Adrenal gland (tissue), 19 donors: ENCODE measurements at places on chromosomes 2 and 18. TPM values are rescaled to one million over a fixed set of nuclear protein-coding genes. Genes with fewer than 3 reads are reported as not detected.
A peak's percentile ranks its signal among the peaks of the same experiment; 100 is the strongest.

GRCh38 chr2:231665245-231666170, 42.8 kb upstream of the PTMA start:
- no peak for DNase-seq

PSTPIP2 gene
- total RNA-seq = 7.1 TPM

VRK2 gene
- total RNA-seq = 27.3 TPM

DNA sequence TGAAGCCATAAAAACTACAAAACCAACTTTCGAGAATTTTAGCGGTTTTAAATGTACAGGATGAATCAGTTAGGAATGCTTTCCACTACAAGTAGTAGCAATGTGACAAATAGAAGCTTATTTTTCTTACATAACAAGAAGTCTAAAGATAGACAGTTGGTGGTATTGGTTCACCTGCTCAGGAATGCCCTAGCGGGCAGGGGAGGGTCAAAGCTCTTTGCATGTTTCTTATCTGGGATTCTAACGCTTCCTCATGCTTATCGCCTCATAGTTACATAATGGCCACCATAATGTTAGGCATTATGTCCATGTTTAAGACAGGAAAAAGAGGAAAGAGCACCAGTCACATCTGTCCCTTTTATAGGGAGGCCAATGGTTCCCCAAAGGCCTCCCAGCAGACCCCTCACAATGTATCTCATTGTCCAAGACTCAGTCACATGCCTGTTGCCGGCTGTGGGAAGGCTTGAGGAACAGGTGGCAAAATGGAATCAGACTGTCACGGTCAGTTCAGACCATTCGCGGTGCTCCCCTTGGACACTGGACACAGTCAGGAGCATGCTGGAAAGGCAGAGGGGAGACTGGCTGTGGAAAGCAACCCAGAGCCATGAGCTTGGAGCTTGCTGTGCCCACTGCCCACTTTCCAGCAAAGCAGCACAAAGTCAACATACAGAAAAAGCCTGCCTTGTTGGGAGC, 69.4 kb upstream of the ODC1 start:
- DNase-seq = peak; percentile 1

DNA sequence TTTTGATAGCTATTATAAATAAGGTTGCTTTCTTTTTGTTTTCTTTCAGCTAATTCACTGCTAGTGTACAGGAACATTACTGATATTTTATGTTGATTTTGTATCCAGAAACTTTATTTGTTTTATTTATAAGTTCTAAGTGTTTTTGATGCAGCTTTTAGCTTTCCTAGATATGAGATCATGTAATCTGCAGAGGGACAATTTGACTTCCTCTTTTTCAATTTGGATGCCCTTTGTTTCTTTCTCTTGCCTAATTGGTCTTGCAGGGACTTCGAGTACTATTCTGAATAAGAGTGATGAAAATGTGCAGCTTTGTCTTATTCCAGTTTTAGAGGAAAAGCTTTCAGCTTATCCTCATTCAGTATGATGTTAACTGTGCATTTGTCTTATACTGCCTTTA, 643.4 kb upstream of the CDH2 start:
- no peak for DNase-seq

GRCh38 chr2:216179015-216179414, 69.9 kb downstream of the XRCC5 start:
- DNase-seq = no peak

- DNase-seq = no peak
Measured at GRCh38 chr18:76386886-76387285, 108.2 kb downstream of the ZNF516 start.

SLC38A11 gene
- 14.9 TPM for total RNA-seq

- DNase-seq = no peak
Measured at GRCh38 chr18:3472681-3473544, 22.9 kb downstream of the TGIF1 start.

C2orf80 gene
- total RNA-seq = not detected

- no peak for DNase-seq
Measured at GRCh38 chr18:46401486-46402070, 255.4 kb downstream of the LOXHD1 start.

DNA sequence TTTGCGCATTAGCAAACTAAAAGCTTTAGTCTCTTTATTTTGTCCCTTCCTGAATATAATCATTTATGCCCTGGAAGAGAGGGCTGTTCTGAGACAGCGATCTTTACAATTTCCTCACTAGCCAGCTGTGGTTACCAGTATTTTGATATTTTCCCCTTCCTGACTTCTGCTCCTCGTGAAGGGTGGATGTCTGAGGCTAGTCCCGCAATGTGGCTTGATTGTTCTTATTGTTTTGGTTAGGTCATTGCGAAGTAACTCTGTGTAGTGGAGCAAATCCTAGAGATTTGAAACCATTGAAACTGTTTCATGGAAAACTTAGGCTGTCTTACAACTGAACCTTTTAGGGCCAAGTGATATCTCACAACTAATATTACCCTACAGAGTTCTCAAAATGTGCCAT, 2.4 kb downstream of the MRPL33 start:
- no peak for DNase-seq

ADAM23 gene
- total RNA-seq = 10.5 TPM

ADCYAP1 gene
- total RNA-seq = 0.06 TPM

DNA sequence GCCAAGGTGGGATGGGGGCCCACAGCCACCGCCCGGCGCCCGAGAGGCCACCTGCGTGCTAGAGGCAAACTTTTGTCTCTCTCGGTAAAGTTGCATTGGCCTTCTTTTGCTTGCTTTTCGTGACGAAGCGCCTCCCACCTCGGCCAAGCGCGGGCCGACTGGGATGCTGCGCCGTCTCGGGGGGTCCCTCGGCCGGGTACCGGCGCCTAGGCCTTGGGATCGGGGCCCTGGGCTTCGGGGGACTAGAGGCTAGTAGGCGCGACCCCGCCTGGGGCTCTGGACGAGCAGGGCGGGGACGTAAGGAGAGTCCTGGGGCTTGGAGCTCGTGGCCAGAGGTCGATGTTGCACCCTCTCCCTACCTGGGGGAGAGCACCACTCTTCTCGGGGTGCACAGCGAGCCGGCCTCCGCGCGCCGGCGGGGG, 545 bp downstream of the GLI2 start:
- no peak for DNase-seq

NPHP1 gene
- 6.0 TPM for total RNA-seq

GRCh38 chr2:41622301-41622700, 425.5 kb upstream of the PKDCC start:
- DNase-seq = no peak
